ENCODE measurements at places on chromosomes 1 and 21.

DNA sequence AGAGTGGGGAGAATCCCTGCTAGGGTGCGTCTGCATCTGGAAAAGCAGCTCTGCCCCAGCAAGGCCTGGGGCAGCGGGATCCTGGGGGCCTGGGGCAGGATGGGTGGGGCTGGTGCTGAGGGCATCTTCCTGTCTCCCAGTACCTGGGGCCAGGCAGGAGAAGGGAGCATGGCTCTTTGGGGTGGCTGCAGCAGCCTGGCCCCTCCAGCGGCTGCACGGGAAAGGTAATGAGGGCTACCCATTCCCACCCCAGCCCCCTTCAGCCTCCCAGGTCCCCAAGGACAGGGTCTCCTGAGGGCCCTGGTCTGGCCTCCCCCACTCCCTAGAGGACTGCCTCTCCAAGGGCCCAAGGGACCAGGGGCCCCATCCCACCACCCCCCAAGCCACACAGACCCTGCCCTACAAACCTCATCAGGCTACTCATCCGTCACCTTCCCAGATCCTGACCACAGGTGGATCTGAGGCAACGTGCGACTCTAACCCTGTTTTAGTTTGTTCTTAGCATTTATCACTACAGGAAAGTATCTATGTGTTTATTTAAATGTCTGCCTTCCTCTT, 910 bp upstream of the ANKRD65 start:
- DNase-seq = no peak

GRCh38 chr21:36260030-36260787, 59.8 kb upstream of the MORC3 start:
- peak; percentile 65 for DNase-seq

- no peak for DNase-seq
These were observed 16.8 kb downstream of the VCAM1 start for GRCh38 chr1:100736324-100736723.

- DNase-seq = no peak
These were observed 473.3 kb upstream of the PLXNA2 start for GRCh38 chr1:208717525-208717924.

GRCh38 chr1:98896711-98897445, 107.8 kb downstream of the PLPPR5 start:
- no peak for DNase-seq

GRCh38 chr1:178574345-178574744, 61.4 kb downstream of the TEX35 start:
- DNase-seq = no peak

DNA sequence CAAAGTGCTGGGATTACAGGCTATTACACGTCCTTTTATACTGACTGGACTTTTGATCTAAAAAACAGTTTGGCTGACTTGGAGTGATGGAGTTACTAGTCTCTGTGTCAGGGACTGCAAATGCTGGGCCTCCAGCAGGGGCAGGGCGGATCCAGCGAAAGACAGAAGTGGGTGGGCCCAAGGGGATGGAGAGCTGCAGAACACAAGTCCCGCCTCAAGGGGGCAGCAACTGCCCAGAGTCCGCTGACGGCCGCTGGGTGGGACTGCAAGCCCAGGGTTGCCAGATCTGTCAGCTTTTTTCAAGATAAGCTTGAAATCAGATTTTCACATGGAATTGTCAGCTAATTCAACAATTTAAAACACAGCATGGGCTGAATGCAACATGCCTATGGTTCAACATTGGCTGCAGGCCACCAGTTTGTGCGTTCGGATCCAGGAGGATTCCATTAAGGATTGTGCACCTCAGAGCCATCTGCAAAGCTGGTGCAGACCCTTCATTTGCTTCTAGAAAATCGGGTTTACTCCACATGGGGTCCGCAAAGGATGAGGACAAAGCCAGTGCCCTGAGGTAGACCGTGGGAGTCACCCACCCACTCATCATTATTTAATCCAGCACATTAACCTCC, 10.7 kb downstream of the STMN1 start:
- peak; percentile 90 for DNase-seq

- no peak for DNase-seq
These were observed 1.2 kb downstream of the ETV3 start for GRCh38 chr1:157137046-157137407.

- DNase-seq = no peak
These were observed 4.4 kb upstream of the FNDC5 start for GRCh38 chr1:32874860-32875752.

GRCh38 chr21:45136927-45137611, 62.7 kb downstream of the ADARB1 start:
- DNase-seq = peak; percentile 87

GRCh38 chr21:36038701-36039497, 21.4 kb downstream of the SETD4 start:
- no peak for DNase-seq

GRCh38 chr21:35635261-35635660, 425.1 kb downstream of the SETD4 start:
- DNase-seq = peak; percentile 95

- DNase-seq = peak; percentile 58
These were observed 93.2 kb downstream of the ARHGEF10L start for GRCh38 chr1:17632541-17633184.

GRCh38 chr1:219385787-219386427, 212.2 kb downstream of the LYPLAL1 start:
- DNase-seq = peak; percentile 31

DNA sequence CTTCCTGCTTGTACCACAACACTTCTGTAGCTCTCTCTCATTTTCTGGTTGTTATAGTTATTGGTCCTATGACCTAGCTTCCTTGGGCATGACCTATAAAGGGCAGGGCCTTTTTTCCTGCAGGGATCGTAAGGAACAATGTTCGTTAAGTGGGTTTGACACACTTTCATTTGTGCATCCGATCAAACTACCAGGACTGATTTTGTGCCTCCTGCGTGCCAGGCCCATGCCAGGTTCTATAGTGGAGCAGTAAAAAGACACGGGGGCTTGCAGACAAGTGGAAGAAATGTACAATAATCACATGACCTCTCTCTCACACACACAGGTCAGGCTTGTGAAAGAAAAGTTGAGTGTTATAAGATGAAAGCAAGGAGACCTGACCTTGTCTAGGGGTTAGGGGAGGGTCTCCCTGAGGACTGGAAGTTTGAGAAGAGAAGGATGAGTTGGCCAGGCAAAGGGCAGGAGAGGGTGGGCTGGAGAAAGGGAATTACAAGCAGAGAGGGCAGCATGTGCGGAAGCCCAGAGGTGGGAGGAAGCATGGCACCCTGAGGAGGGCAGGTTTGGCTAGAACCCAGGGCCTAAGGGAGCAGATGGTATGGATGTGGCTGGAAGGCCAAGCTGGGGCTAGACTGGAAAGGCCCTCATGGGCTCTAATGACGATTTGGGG, 145.4 kb downstream of the GRIK3 start:
- DNase-seq = no peak

DNA sequence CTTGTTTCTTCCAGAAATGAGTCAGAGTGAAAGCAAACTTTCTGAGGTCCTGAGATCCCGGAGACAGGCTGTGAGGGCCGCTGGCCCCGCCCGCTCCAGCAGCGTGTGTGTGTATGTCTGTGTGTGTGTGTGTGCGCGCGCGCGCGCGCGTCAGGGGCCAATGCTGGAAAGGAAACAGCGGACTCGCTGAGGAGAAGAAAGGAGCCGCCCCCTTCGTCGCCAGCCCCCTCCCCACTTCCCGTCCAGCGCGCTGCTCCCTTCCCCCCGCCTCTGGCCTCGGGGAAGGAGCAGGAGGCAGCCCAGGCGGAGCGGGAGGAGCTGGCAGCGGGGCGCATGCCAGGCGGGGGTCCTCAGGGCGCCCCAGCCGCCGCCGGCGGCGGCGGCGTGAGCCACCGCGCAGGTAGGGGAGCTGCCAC, at the start of gene DISC1:
TSS of gene DISC1 (plus strand) at position 256 of the 416 bp plus-strand sequence. CDS start at position 334, 78 bp downstream.
- peak; percentile 89 for DNase-seq

DNA sequence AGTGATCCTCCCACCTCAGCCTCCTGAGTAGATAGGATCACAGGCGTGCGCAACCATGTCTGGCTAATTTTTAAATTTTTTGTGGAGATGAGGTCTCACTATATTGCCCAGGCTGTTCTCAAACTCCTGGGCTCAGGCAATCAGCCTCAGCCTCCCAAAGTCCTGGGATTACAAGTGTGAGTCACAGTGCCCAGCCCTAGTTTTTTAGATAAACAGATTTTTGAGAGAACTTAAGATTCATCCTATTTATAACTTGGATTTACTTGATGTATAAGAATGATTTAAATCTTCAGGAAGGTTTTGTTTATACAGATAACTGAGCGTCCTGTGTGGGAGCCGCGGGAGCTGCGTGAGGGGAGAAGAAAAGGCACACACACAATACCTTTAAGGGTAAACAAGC, 26.2 kb downstream of the HEYL start:
- no peak for DNase-seq

DNA sequence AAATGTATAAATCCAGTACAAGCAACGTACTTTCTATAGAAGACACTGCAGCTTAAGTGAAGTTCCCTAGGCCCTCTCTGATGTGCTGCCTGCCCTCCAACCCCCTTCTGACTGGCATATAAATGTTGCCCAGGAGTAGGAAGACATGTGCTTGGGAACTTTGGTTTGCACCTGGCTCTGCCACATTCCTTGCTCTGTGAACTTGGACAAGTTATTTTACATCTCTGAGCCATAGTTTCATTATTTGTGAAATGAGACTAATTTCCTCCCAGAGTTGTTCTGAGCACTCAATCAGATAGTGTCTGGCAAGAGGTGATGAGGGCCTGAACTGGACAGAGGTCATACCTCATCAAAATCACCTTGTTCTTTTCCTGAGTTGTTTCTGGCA, 3.5 kb upstream of the PHC2 start:
- no peak for DNase-seq

DNA sequence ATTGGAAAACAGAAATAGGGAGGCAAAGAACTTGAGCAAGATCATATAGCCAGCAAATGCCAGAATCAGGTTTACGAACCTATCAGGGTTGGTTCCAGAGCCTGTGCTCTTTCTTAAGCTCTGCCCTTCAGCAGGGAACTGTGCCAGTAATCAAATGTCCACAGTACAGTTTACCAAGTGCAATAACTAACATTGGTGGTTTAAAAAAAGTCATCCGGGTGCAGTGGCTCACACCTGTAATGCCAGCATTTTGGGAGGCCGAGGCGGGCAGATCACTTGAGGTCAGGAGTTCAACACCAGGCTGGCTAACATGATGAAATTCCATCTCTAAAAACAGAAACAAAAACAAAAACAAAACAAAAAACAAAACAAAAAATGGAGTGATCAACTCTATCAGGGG, 182.7 kb downstream of the LMX1A start:
- DNase-seq = no peak

- DNase-seq = peak; percentile 89
These were observed 108.2 kb upstream of the TMPRSS2 start for GRCh38 chr21:41616031-41616591.

DNA sequence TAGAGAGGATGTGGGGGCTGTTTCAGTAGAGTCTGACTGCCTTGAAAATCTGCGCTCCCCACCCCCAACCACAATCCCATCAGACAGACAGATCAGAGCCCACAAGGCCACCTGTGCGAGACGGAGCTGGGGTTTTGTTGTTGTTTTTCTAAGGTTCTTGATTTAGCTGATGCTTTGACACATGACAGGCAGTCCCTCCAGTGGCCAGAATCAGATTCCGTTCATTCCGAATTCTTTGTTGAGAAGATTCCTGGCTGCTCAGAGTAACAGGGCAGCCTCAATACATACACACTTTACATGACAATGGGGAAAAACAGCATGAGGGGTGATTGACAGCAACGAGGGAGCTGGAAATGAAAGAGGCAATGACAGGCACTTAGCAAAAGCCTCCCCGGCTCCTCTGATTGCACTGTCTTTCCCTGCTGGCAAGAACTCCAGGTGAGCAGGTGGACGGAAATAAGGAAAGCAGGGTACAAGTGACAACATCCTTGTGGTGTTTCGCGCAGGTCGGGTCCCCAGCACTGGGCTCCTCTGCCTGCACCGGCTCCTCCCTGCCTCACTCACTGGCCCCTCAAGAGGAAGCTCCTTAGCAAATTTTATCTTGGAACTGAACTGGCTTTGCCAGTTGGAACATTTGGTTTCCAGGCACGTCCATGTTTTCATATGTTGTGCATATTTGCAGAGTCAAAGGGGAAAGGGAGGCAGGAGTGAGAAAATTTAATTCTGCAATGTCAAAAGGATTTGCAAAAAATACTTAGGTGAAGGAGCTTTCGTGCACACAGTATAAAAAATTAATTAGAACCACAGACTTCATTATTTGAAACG, 148.7 kb downstream of the PGBD5 start:
- no peak for DNase-seq

DNA sequence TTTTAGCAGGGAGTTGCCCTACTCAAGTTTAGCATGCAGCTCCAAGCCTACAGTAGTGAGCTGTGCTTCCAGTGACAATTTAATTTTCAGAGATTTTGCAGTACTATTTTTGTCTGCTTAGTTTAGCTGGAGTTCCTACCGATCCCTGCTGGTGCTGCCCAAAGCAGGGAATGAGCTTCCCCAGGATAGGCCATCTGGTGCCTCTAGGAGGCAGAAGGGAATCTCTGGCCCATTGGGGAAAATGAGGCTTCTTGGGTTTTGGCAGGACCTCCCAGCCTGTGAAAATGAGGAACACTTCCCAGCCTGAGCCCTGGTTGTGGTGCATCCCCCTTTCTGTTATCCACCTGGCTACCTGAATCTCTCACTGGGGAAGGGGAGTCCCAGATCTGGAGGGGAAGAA, 149.2 kb downstream of the RASAL2 start:
- no peak for DNase-seq

GRCh38 chr1:192512426-192513162, 63.0 kb upstream of the RGS1 start:
- DNase-seq = no peak

DNA sequence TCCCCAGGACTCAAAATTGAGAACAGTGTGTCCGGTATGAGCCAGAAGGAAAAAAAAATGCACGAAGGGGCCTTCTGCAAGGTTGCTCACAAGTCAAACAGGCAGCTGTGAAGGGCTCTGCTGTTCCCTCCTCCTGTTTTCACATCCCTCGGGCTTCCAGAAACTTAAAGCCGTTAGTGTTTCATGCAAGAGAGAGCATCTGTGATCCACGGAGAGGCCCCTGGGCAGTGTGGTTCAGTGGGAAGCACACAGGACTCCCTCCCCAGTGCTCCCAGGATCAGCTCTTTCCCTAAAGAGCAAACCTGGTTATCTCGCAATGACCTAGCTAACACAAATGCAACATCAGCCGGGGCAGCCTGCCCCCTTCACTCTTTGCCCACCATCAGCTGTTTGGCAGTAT, 2.9 kb upstream of the MATN1 start:
- no peak for DNase-seq

GRCh38 chr1:154629061-154629674, 21.2 kb upstream of the ADAR start:
- DNase-seq = peak; percentile 18

GRCh38 chr21:41894511-41894910, 15.4 kb upstream of the PRDM15 start:
- DNase-seq = no peak

DNA sequence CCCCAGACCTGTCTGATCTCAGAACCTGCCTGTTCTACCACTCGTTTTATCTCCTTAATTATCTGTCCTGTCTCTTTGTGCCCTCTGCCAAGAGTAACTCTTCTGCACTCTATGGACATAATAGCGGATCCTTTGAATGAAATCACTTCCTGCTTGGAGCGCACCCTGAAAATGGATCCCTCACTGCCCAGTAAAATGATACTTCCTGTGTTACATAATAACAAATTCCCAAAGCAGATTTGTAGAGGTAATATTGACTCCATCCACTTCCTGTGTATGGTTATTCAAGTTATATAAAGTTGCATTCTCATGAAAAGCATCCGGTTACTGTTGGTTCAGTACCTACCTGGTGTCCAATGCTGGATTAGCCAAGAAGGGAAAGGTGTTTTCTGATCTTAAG, 246.0 kb downstream of the TRABD2B start:
- DNase-seq = no peak

GRCh38 chr1:31781138-31781755, 17.1 kb upstream of the ADGRB2 start:
- DNase-seq = no peak

GRCh38 chr1:236052232-236052993, 12.5 kb downstream of the NID1 start:
- DNase-seq = no peak
